ENCODE measurements at places on chromosomes 2 and 18.

GRCh38 chr2:167992278-167992677 lies 255.1 kb downstream of the STK39 start:
- no peak for DNase-seq

DNA sequence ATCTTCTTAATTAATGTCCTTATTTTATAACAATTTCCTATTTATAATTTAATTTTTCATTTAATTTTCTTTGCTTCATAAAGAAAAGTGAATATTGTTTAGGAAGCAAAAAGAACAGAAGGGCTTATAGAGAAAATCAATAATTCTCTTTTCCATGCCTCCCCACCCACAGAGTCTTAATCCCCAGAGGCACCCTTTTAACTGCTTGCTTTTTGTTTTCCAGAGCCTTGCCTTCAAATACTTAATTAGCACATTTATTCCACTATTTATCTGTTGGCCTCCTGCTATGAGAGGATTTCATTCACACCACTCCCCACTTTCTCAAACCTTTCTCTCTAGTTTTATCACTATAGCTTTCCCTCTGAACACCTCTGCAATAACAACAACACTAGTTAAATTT lies 373.6 kb downstream of the MBD2 start:
- no peak for DNase-seq

- no peak for DNase-seq
Observed at GRCh38 chr2:74249406-74250122, 51.1 kb downstream of the MTHFD2 start.

GRCh38 chr2:77418537-77418936 lies 103.6 kb downstream of the LRRTM4 start:
- DNase-seq, result no peak

GRCh38 chr2:83899271-83899670 lies 559.8 kb downstream of the SUCLG1 start:
- DNase-seq, result no peak

GRCh38 chr18:54327818-54328217 lies 29.8 kb downstream of the STARD6 start:
- no peak for DNase-seq

DNA sequence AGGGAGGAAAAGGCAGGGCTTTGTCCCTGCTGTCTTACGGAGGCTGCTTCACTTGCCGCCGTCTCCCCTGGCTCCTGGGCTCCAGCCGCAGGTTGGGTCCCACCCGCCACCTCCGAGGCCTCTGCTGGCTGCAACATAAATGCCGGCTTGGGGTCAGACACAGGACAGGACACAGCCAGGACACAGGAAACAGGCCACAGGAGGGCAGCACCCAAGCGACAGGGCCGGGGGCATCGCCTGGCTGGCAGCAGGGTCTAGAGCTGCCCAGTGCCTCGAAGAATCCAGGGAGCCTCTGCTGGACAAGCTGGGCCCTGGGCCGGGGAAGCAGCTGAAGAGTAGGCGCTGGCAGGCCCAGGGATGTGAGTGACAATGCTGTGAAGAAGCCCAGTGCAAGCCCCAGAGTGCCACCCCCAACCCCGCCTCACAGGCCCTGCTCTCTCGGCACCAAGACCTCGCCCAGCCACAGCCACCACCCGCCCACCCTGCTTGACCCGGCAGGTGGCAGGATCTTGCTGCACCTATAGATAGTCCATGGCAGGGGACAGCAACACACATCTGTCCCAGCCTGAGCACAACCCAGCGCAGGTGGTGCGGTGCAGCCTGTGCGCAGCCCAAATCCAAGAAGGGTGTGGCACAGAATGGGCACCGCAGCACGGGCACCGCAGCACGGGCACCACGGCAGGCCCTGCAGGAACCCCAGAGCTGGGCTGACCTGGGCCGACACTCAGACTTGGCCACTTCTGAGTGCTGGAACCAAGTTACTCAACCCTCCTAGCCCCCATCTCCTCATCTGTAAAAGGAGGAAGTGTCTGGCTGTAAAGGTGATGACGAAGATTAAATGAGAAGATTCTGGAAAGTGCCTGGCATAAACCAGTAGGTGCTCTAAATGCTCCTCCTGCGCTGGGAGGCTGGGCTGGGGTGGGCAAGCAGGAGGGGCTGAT lies 55.6 kb downstream of the BIN1 start:
- no peak for DNase-seq

DNA sequence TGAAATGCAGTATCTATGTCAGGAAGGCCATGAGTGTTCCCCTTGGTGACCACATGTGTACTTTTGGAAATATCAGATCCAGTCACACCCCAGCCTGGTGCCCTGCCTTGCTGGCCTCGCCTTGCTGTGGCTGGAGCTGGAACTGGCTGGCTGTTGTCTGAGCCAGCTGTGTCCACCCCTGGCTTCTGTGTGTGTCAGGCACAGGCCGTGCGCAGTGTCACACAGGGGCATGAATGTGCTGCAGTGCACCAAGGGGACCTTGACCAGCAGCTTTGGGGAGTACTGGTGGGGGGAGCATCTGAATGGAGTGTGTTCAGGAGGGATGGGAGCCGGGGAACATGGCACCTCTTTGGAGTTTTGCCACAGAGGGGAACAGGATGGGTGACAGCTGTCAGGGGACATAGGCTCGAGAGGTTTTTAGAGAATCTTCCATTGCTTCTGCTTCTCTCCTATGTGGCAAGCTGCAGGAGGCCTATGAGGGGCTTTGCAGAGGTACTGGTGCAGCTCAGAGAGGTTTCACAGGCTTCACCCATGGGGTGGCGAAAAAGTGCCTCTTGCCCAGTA lies 44.7 kb upstream of the FAHD2A start:
- DNase-seq, result no peak

- no peak for DNase-seq
Observed at GRCh38 chr2:28340312-28341202, 52.1 kb upstream of the FOSL2 start.

DNA sequence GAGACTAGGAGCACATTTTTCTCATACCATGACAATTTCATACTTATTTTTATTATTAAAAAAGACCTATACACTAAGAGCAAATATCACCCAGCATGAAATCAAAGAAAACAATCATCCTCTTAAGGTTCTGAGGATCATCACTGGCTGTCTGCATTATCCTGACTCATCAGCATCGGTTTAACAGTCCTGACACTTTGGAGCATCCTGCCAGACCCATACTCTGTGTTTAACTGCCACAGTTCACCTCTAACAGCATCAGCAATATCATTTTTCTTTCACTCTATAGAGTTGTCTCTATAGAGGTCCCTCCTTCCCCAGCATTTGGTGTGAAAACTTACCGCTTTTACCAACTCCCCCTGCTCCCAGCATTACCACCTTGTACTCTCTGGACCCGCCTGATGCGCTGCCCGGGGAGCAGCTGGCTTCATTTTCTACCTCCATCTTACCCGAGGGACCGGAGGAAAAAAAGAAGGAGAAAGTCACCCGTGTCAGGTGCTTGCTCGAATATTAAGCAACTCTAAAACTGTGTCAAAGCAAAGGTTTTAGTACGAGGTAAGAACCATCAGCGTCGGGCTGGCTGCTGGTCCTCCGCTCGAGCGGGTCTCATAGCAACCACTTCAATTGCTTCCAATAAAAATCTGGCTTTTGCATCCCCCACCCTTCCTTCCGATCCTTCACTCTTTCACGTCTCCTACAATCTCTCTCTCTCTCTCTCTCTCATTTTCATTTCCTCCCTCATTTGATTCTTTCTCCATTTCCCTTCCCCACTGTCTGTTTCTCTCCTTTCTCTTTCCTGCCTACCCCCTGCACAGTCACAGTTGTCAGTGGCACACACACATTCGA lies at the start of gene RIT2:
TSS of gene RIT2 (minus strand) at position 610 of the 846 bp plus-strand sequence.
- no peak for DNase-seq

DNA sequence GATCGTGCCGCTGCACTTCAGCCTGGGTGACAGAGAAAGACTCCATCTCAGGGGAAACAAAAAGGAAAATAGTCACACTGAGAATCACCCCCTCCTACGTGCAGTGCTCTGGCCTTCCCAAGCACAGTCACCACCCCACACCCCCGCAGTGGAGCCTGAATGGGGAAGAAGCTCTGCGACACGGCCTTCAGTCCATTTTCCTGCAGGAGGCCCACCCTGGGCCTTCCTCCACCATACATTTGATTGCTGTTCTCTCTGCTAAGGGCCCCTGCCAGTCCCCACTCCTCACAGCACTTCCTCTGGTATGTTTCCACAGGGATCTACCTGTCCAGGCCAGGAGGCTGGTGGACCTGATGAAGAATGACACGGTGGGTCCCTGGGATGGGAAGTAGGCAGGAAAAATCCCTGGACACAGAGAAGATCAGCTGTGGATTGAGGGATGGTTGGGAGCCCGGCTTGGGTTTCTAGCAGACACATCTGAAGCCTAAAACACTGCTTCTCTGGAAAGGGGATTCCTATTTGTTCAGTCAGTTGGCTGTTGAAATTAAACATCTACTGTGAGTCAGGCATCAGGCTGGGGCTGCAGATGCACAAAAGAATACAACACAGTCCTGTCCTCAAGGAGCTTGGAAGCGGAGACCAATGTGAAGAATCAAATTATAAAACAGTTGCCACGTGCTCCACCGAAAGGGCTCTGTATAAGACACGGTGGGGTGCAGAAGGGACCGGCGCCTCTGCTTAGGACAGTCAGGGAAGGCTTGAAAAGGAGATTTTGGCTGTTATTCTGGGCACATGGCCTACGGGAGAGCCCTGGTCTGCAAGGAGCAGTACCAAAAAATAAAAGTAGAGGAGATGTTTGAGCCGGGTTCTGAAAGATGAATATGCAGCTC lies 82.2 kb downstream of the PLB1 start:
- no peak for DNase-seq

GRCh38 chr18:75282746-75283145 lies 72.1 kb downstream of the TSHZ1 start:
- no peak for DNase-seq

DNA sequence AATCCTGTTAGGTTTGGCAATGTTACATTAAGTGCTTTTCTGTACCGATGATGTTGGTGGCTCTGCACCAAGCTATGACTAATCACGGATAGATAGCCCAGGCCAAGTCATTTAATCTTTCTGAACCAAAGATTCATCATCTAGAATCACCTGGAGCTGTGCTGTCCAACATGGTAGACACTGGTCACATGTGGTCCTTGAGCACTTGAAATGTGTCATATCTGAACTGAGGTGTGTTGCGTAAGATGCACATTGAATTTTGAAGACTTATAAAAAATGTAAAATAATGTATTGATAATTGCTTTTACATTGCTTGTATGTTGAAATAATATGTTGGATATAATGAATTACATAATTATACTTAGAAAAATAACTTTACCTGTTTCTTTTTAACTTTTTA lies 39.8 kb upstream of the NXPH2 start:
- DNase-seq, result no peak

- DNase-seq, result no peak
Observed at GRCh38 chr2:19219060-19219459, 139.4 kb downstream of the OSR1 start.

GRCh38 chr2:160242893-160243564 lies 43.0 kb upstream of the ITGB6 start:
- DNase-seq, result no peak

GRCh38 chr2:134225841-134226240 lies 28.0 kb upstream of the MGAT5 start:
- DNase-seq, result no peak

- DNase-seq, result no peak
Observed at GRCh38 chr2:224369028-224369632, 32.8 kb downstream of the FAM124B start.

GRCh38 chr2:225108805-225109204 lies 66.5 kb upstream of the DOCK10 start:
- DNase-seq, result no peak

DNA sequence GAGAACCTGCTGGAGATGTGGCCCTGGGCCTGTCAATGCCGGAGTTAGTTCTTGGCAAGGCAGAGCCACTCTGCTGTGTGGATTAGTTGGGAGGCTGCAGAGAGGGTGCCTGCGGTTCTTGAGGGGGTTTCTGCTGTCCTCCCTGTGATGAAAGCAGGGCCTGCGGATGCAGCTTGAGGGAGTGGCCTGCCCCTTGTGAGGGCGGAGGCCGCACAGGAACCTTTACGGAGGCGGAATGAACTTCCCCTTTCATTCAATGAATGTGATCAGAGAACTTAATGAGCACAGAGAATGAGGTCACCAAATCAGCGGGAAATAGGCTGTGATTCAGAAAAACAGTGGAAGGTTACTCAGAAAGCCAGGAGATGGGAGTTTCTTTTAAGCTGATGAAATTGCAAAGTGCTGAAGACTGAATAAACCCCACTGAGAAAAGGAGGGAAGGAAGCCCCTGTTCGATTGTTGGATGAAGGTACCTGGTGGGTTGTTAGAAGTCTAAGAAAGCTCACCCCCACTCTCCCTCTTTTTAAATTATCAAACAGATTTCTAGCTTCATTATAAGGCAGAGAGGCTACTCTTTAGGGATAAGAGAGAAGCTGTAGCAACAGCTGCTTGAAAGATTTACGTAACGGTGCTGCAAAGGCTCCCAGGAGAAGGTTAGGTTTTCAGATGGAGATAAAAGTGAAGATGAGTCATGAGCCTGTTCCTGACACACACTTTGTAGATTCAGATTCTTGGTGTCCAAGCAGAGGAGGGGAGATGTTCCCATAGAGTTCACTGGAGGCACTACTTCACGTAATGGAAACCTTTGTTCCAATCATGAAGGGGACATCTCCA lies 47.4 kb downstream of the VWA3B start:
- DNase-seq, result no peak

- DNase-seq, result no peak
Observed at GRCh38 chr18:50249576-50249975, 16.7 kb downstream of the CFAP53 start.

DNA sequence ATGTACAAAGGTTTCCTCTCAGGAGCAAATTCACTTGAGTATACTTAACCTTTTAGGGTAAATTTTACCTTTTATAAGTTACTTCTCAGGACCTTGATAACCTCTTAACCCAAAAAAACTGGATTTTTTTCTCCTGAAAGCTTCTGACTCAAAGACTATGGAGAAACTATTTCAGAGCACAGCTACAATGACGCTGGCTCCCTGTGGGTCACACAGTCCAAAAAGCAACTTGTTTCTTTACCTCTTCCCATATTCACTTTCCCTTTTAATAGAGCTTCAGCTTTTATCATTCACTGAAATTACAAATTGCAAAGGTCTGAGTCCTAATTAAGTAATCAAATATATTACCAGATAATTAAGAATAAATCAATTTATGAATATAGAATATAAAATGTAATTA lies 32.4 kb downstream of the GTF3C3 start:
- no peak for DNase-seq

DNA sequence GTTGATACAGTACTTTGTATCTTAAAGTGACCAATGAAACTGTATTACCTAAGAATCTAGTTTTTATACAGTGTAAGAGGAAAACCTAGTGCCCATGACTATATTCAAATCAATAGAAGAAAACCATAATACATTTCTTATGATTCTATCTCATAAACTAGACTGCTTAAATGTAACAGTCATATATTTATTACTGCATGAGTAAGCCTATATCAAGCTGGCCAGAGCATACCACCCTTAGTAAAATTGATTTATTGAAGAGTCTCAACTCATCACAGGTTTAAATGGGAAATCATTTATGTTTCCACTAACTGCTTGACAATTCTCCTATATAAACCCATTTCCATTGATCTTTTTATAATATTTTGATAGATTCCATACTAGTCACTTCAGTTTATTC lies 1059.2 kb upstream of the LRRTM1 start:
- no peak for DNase-seq

Measured in cortex of kidney (tissue), 1 donor.